Brain (organoid and tissue), 16 donors: ENCODE measurements at places on chromosomes 1 and 21.

GRCh38 chr1:91066538-91066937, 44.7 kb upstream of the ZNF644 start:
- no peak for DNase-seq

DNA sequence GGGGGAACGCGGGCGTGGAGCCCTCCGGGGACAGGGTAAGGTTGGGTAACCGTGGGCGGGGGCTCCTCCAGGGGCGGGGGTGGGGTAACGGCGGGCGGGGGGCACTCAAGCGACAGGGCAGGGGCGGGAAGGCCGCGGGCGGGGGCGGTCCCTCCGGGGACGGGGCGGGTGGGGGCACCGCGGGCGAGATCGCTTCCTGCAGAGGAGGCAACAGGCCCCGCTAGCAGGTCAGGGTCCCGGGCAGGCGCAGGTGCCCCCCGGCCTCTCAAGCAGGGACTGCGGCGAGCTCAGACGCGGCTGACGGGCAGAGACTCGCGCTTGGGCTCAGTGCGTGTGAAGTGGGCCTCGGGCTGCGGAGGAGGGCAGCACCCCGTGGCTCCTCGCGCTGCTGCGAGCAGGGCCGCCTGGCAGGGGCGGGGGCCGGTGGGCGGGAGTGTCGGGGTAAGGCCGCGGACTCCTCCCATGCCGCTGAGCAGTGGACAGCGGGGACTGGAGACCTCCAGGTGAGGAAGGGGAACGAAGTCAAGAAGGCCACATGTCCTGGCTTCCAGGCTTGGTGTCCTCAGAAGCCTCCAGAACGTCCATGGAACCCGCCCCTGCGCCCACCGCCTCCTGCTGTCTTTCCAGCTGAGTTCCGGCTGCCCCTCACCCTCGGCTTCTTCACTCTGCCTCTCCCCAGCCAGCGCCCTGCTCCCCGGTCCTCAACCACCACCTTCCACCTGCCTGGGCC, 627 bp upstream of the GNB1 start:
- peak; percentile 68 for DNase-seq

DNA sequence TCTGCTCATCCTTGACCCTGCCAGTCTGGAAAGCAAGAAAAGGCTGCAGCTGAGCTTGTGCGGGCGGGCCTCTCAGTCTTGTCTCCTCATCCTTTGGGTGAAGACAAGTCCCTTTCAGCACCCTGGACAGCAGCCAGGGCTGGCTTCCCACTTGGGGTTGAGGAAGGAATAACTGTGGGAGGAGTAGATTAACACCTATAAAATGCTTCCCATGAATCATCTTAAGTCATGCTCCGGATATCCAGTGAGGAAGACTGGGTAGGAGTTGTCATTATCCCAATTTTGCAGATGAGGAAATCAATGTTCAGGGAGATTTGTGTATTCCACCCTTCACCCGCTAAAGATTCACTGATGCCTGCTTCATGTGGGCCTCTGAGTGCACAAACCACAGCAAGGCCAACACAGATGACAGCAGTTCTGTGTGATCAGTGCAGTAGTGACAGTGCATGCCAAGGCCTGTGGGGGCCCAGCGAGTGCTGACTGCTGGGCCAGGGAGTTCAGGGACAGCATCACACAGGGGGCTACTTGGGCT, 20.1 kb upstream of the COL16A1 start:
- no peak for DNase-seq

- DNase-seq, result no peak
Observed at GRCh38 chr1:209839875-209840546, 12.2 kb downstream of the UTP25 start.

DNA sequence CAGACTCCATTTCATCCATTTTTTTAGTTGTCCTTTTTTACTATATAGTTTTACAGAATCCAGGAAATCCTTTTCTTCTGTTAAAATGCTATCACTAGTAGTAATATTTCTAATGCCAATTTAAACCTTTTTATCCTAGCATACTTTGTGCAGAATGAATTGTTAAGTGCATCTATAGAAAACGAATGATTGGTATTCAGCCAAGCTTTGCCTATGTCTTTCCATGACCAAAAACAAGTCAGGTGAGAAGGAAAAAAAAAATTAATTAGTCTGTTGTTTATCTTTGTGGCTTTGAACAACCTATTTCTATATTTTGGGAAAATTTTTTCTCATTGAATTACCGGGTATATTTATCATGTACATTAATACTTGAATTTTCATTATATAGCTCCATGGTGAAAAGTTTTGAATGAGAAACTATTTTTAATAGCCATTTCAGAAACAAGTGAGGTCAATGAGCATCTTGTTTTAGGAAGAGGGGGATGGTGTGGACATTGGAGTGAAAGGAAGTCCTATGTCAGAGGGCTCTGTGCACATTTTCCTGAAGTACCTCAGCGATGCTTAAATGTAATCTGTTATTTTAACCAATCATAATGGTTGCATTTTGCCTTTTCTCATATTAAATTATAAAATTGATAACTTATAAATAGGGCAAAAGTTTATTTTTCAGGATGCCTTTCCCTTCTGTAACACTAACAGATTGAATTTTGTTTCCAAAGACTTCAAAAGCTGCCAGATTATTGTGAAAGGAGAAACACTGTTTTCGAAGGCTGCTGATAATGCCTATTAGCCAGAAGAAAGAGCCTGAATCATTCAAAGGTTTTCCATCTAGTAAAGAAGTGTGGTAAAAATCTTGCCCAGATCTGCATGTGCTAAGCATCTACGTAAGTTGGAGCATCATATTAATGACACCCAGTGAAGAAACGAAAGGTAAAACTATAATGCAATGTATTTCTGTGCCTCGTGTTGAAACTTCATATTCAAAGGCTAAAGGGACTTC, 73.8 kb upstream of the S1PR1 start:
- DNase-seq, result no peak

DNA sequence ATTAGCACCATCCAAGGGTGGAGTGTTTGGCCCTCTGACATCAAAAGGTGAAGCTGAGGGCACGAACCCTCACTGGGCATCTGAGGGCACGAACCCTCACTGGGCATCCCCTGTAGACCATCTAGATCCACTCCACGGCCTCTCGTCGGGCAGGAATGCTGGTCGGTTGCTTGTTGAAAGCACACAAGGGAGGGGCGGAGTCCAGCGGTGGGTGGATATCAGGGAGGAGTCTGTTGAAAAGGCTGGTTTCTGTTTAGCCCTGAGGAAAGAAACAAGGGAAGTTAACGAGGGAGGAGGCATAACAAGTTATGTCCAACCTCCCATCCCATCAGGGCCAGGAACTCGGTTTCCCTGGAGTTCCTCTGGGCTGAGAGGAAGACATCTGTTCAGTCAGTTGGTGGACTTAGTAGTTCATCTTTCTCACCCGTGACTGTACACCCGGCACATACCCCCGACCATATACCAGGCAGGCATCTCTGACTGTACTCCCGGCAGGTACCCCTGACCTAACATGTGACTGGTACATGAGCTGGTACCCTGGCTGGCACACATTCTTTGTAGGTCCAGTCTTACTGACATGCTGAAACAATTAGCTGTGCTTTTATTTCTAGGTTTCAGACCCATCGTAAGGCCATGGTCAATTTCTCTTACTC, 32.1 kb upstream of the PDE9A start:
- no peak for DNase-seq

GRCh38 chr1:2799811-2800663, 1.5 kb downstream of the TTC34 start:
- no peak for DNase-seq

GRCh38 chr1:152577168-152577567, 3.1 kb downstream of the LCE3D start:
- DNase-seq, result no peak

- DNase-seq, result peak; percentile 81
Observed at GRCh38 chr21:18006691-18007090, 187.5 kb upstream of the C21orf91 start.

- no peak for DNase-seq
Observed at GRCh38 chr1:93471911-93472310, 24.0 kb downstream of the FNBP1L start.
